CD14-positive monocyte (primary cell): ENCODE measurements at places on chromosomes 2 and 18. TPM values are rescaled to one million over a fixed set of nuclear protein-coding genes. Genes with fewer than 3 reads are reported as not detected.
A peak's percentile ranks its signal among the peaks of the same experiment; 100 is the strongest.

DNA sequence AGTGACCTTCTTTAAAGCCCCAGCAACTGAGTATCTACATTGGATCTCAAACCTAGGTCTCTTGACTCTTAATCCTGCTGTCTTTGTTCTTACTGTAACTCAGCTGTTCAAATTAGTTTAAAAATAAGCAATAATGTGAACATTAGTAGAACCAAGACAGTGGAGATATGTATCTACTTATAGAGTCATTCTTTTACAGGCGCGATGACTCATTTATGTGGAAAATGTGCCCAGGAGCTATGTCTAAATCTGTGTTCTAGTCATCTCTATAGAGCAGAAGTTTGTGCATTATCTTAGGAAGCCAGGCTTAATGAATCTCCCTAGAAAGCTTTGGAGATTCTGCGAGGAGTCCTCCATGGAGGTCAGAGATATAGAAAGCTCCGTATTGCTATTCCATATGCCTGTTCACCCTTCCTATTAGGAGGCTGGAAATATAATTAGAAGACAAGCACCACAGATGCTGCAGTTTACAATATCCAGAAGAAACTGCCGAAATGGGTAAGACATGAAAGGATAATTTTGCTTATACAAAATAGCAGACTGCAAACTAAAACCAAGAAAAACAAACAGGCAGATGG lies 211.6 kb downstream of the TRIB2 start:
- no peak for DNase-seq
- H3K27ac ChIP-seq = no peak overlapping the region
- H3K4me1 ChIP-seq = no peaks in the 10 kb centered on the region
- no peaks in the 10 kb centered on the region for H3K36me3 ChIP-seq
- H3K27me3 ChIP-seq = peaks cover 31% of the 10 kb centered on the region
- no peak overlapping the region for H3K4me3 ChIP-seq

DNA sequence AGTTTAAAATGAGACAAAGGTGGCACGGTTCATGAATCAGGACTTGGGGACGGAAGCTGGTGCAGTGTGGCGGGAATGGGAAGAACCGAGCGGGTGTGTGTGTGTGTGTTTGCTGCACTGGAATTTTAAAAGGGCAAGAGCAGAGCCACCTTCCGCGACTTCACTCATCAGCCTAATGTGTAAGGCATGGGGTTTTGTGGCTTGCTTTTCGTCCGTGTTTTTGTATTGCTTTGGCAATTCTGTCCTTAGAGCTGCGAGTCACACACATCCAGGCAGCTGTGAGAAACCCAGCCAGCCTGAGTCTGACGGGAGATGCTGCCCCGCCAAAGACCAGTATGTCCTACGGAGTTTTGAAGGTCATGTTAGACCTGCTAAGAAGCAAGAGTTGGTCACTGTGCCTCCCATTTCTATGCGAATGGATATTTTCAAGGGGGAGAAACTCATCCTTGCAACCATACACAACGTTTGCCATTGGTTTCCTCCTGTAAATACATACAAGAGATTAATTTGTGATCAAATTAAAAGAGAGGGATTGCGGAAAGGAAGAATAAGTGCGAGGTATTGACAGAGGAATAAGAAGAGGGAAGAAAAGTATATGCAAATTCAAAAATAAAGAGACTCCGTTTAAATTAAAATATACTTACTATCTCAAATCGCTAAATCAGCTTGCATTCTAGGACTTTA lies 665 bp upstream of the CACNB4 start:
- DNase-seq = peak; percentile 11
- peaks cover 15% of the 10 kb centered on the region for H3K4me1 ChIP-seq
- H3K27me3 ChIP-seq = peaks cover 41% of the 10 kb centered on the region
- no peaks in the 10 kb centered on the region for H3K36me3 ChIP-seq
- peak overlapping the region; percentile 83 for H3K4me3 ChIP-seq
- no peak overlapping the region for H3K27ac ChIP-seq

DNA sequence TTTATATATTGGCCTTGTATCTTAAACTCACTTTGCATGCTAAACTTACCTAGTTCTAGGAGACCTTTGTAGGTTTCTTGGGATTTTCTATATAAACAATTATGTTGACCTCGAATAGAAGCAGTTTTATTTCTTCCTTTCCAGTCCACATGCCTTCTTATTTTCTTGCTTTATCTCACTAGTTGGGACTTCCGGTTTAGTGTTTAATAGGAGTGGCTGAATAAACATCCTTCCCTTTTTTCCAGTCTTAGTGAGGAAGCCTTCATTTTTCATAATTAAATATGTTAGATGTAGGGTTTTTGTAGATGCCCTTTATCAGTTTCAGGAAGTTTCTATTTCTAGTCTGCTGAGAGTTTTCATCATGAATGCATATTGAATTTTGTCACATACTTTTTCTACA lies 347.3 kb upstream of the HNRNPA3 start:
- DNase-seq = no peak
- no peaks in the 10 kb centered on the region for H3K4me1 ChIP-seq
- no peaks in the 10 kb centered on the region for H3K27me3 ChIP-seq

DNA sequence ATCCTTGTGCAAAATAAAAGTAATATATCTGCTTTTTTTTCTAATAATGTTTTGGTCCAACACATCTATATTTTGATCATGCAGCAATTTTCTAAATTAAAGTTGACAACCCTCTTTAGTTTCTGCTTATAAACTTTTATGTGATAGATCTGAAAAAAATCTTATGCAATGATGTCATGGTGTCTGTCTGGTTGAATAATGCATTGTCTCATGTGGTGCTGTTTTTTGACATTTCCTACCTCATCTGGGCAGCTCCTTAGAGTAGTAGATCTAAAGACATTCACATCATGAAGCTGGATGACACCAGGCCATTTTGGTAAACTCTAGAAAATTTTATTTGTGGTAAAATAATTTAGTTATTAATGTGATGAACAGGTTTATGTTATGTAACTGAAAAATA lies 106.8 kb upstream of the FN1 start:
- no peak overlapping the region for H3K4me3 ChIP-seq
- no peak for DNase-seq
- H3K4me1 ChIP-seq = peaks cover under 1% of the 10 kb centered on the region
- no peaks in the 10 kb centered on the region for H3K27me3 ChIP-seq

Gene SOX11
- polyA plus RNA-seq = not detected in 2 replicates

DNA sequence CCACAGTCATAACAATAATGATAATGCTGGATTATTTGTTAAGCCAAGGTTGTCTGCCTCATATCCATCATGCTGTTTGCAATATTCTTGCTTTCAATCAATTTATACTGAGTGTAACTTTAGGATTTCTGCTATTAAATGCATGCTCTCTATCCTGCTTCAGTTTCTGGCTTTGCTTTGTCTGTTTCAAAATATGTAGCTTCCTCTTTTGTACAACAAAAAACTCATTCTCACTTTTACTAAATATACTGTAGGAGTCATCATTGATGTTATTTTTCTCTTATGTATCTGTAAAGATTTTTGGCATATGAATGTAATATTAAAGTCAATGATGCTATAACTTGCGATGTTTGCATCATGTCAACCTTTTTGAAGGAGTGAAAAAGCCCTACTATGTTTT lies 149.3 kb downstream of the GPD2 start:
- peaks cover 60% of the 10 kb centered on the region for H3K36me3 ChIP-seq
- no peak overlapping the region for H3K27ac ChIP-seq
- no peaks in the 10 kb centered on the region for H3K4me1 ChIP-seq
- H3K4me3 ChIP-seq = no peak overlapping the region
- no peak for DNase-seq

Gene TTC27
- 4.8 TPM for polyA plus RNA-seq

DNA sequence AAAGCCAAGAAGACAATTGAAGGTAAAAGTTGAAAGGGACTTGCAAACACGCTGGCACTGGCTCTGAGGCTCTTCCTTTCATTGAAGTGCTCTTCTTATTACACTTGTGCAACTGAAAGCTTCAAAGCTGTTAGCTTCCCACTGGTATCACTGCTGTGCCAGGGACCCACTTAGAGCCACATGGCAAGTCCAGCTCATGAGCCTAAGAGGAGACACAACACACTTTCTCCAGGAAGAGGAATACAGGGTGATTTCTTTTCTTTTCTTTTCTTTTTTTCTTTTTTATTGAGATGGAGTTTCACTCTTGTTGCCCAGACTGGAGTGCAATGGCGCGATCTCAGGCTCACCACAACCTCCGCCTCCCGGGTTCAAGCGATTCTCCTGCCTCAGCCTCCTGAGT lies 218.2 kb downstream of the ATAD2B start:
- no peak overlapping the region for H3K27ac ChIP-seq
- no peaks in the 10 kb centered on the region for H3K27me3 ChIP-seq
- H3K36me3 ChIP-seq = peaks cover 63% of the 10 kb centered on the region
- DNase-seq = no peak
- no peak overlapping the region for H3K4me3 ChIP-seq
- peaks cover 7% of the 10 kb centered on the region for H3K4me1 ChIP-seq

- peak overlapping the region; percentile 86 for H3K4me3 ChIP-seq
- no peak for DNase-seq
- H3K36me3 ChIP-seq = peaks cover 5% of the 10 kb centered on the region
- peaks cover 27% of the 10 kb centered on the region for H3K4me1 ChIP-seq
These were observed 358 bp downstream of the USP37 start for GRCh38 chr2:218567797-218568189.

DNA sequence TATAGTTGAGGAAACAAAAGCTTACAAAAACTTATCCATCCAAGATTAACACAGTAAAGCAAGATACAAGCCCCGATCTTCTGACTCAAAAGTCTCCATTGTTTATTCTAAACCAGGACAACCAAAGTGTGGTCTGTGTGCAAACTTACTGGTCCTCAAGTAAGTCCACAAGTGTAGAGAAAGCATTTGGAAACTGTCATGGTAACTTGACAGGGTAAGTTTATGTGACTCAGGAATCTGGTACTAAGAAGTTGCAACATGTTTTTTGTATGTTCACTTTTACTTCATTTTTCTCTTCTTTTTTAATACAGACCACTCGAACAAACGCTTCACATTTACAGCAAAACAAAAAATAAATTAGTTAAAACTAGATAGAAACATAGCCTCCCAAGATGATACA lies 9.4 kb downstream of the MBD2 start:
- H3K4me1 ChIP-seq = peaks cover 11% of the 10 kb centered on the region
- H3K4me3 ChIP-seq = no peak overlapping the region
- no peaks in the 10 kb centered on the region for H3K27me3 ChIP-seq
- no peak for DNase-seq
- H3K36me3 ChIP-seq = peaks cover 6% of the 10 kb centered on the region

GRCh38 chr2:224366267-224366844 lies 35.6 kb downstream of the FAM124B start:
- H3K27ac ChIP-seq = no peak overlapping the region
- H3K4me1 ChIP-seq = no peaks in the 10 kb centered on the region
- no peaks in the 10 kb centered on the region for H3K27me3 ChIP-seq
- no peak for DNase-seq
- no peaks in the 10 kb centered on the region for H3K36me3 ChIP-seq
- H3K4me3 ChIP-seq = no peak overlapping the region

DNA sequence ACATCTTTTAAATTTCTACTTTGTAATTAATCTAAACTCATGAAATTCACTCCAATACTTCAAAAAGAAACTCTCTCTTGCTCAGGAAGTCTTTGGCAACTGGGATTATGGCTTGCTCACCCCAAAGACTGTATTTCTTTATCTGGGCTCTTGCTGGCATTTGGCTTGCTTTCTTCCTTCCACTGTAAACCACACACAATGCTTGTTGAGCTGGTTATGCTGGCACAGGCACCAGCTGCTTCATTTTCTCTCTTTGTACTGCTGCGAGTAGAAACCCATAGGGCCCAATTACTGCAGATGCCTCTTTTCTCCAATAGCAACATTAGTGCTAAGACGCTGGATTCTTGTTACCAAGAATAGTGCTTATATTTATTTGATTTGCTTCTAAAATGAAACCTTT lies 51.4 kb downstream of the SLC38A11 start:
- no peaks in the 10 kb centered on the region for H3K27me3 ChIP-seq
- no peak overlapping the region for H3K27ac ChIP-seq
- no peaks in the 10 kb centered on the region for H3K4me1 ChIP-seq
- H3K4me3 ChIP-seq = no peak overlapping the region
- no peak for DNase-seq

Gene CHRND
- not detected for polyA plus RNA-seq

Gene SPC25
- polyA plus RNA-seq = not detected in 2 replicates

- H3K4me3 ChIP-seq = no peak overlapping the region
- no peaks in the 10 kb centered on the region for H3K27me3 ChIP-seq
- H3K36me3 ChIP-seq = no peaks in the 10 kb centered on the region
- no peak overlapping the region for H3K27ac ChIP-seq
- H3K4me1 ChIP-seq = no peaks in the 10 kb centered on the region
- DNase-seq = no peak
These were observed 414.2 kb upstream of the CHAC2 start for GRCh38 chr2:53353135-53354114.

Gene CD302
- polyA plus RNA-seq = 146 TPM

GRCh38 chr2:134253117-134253704 lies 661 bp upstream of the MGAT5 start:
- peaks cover 10% of the 10 kb centered on the region for H3K4me1 ChIP-seq
- DNase-seq = no peak
- no peak overlapping the region for H3K4me3 ChIP-seq
- H3K27me3 ChIP-seq = no peaks in the 10 kb centered on the region
- H3K27ac ChIP-seq = no peak overlapping the region
- peaks cover 5% of the 10 kb centered on the region for H3K36me3 ChIP-seq

Gene POTEI
- polyA plus RNA-seq = 0.03 TPM in 1 of 2 replicates, not detected in the other

DNA sequence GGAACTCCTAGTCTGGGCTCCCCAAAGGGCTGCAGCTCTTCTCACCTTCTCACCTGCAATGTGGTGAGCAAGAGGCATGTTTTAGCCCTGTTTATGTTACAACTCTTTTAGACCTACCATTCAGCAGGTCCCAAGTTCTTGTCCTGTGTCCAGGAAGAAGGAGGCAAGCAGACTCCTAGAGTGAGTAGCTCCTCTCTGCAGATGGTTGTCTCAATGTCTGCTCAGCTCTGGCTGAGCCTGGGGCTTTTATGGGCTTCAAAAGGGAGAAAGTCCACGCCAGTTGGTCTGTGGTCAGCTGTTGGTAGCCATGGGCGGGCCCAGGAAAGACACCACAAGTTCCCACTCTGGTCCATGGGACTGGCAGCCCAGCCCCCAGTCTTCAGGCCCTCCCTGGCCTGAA lies 148.1 kb upstream of the HS6ST1 start:
- no peaks in the 10 kb centered on the region for H3K36me3 ChIP-seq
- H3K27ac ChIP-seq = no peak overlapping the region
- no peak overlapping the region for H3K4me3 ChIP-seq
- H3K4me1 ChIP-seq = no peaks in the 10 kb centered on the region

GRCh38 chr2:237538001-237538720 lies 28.2 kb upstream of the PRLH start:
- H3K4me1 ChIP-seq = no peaks in the 10 kb centered on the region
- no peaks in the 10 kb centered on the region for H3K27me3 ChIP-seq
- no peak overlapping the region for H3K27ac ChIP-seq
- no peak for DNase-seq

Gene FAP
- polyA plus RNA-seq = not detected

- DNase-seq = no peak
These were observed 31.9 kb downstream of the PTPN18 start for GRCh38 chr2:130387804-130388203.

DNA sequence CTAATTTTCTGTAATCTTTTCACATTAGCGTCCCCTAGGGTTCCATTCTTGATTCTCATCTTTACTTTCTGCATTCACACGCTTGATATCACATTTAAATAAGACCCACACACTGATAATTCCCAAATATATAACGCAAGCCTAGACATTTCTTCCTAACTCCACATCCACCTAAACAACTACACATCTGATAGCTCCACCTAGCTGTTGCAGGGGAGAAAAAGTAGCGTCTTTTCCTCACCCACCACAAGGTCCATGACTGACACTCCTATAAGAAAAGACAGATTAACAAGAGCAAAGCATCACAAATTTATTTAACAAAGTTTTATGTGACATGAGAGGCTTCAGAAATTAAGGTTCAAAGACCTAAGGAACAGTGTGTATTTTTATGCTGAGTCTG lies 862.2 kb upstream of the DDX18 start:
- H3K36me3 ChIP-seq = no peaks in the 10 kb centered on the region
- H3K27me3 ChIP-seq = no peaks in the 10 kb centered on the region
- no peak for DNase-seq
- no peak overlapping the region for H3K4me3 ChIP-seq
- H3K27ac ChIP-seq = no peak overlapping the region
